Stimulated activated CD4-positive, alpha-beta T cell treated with anti-CD3 and anti-CD28 coated beads, Interleukin-4, amount 100 ng/mL, for 1 hour (primary cell): ENCODE measurements at places on chromosomes 3 and 15.

GRCh38 chr3:153290268-153291015, 128.4 kb downstream of the RAP2B start:
- no peak for DNase-seq

- no peak for DNase-seq
These were observed 54.9 kb downstream of the CNTN4 start for GRCh38 chr3:2153547-2153946.

DNA sequence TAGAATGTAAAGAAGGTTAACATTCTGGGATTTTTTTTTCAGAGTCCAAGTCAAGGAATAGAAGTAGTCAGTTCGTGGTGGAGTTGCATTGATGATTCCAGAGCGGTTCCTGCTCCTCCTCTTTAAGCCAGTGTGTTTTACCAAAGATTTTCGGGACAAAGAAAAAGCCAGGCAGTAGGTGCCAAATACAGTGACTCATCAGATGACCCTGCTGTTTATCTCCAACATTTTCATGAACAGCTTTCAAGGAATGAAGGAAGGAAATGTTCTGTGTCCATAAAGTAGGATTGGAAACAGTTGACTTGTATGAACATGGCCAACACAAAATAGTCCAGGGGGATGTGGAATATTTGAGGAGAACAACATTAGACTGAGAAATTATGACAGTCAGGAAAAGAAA, 142.4 kb upstream of the TMC3 start:
- no peak for DNase-seq

GRCh38 chr15:98845138-98845884, 162.3 kb downstream of the PGPEP1L start:
- DNase-seq: no peak

DNA sequence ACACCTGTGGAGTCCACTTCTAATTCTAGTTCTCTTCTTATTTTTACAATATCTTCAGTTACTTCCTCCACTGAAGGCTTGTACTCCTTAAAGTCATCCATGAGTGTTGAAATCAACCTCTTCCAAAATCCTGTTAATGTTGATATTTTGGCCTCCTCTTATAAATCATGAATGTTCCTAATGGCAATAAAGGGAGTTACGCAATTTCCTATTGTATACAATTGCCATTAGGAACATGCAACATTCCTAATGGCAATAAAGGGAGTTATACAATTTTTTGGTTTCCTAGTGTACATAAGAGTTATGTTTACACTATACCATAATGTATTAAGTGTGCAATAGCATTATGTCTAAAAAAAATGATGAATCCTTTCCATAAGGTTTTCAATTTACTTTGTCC, 9.2 kb upstream of the TIGIT start:
- DNase-seq: no peak

DNA sequence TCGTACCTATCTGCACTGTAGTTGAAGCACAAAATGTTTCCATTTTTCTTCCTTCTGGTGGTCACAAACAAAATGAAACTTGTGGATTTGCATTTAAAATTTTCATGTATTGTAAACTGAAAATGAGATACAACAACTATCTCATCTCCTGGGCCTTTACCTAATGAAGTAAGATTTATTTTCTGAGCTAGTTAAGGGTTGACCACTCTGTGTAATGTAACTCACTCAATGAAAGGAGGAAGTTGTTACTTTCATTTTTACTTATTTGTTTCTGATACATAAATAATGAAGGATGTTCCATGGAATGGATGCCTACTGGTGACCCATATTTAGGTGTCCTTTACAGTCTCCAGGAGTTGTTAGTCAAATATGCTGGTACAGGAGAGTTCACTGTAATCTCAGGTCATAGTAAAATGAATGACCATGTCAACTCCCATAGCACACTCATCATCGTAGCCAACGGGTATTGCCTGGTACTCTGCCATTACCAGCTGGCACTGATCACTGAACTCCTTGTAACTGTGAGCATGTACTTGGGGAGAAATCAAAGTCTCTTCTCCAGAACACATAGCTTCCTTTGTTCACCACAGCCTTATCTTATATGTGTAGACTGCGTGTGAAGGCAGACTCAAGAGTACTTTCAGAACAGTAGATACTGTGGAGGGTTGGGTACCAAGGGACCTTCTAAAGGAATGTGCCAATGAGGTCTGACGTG, 474.2 kb upstream of the ROBO2 start:
- no peak for DNase-seq
